ENCODE measurements at places on chromosomes 5 and 9.

DNA sequence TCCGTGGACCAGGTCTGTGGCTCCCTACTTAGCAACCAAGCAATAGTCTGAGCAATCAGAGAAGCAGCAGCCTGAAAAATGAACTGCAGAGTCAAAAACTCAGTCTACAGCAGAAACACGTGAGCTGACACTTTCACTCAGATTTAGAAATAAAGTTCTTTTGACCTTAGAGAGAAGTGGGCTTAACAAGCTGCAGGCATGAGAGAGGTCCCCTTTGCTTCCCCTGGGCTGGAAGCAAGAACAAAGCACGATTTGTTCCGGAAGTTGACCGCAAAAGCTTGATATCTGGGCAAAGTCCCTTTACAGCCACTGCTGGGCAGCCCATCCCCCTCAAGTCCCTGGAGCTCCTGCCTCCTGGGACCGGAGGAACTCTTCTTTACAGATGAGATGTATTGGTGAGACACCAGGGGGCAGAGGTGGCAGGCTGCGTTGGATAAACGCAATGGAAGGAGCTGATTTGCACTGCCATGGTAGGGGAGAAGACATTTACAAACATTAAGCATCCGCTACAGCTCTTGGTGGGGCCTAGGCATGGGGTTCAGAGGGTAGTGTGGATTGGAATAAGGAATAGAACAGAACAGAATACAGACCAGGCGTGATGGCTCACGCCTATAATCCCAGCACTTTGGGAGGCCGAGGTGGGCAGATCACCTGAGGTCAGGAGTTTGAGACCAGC is 5.8 kb upstream of the SOWAHA start:
- DNase-seq = no peak

GRCh38 chr5:3606121-3606831 is 10.6 kb downstream of the IRX1 start:
- DNase-seq = no peak

- DNase-seq = no peak
Observed at GRCh38 chr5:449151-449550, 6.2 kb downstream of the EXOC3 start.

DNA sequence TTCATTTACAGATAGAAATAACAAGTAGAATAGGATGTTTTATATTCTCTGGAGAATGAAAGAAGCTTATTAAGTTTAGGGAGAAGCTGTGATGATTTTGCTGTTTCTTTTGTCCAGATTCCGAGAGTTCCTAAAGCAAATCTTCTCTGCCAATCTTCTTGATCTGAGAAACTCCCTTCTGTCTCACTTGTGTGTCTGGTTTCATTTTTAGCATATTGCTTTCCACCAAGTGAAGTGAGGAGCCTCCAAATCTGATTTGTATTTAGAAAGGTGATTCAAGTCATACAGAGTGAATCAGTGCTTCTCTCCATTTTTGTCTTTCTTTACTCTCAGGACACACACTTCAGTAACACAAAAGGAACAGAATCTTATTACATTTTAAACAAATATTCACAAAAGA is 48.4 kb downstream of the STX17 start:
- DNase-seq = no peak

DNA sequence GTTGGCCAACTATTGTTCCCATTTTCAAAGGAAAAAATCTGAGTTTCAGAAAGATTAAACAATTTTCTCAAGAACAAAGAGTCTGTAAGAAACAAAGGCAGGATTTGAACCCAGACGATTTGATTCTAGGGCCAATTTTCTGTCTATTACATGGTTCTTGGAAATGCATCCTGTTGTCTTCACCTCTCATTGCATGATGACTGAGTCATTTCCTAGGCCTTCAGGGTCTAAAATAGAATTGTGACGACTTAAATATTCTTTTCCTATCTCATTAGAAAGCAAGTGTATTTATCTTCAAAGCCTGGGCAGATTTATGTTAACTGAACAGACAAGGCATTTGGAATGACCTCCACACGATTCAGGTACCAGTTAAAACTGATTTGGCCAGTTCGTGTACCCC is 512.9 kb downstream of the NTRK2 start:
- DNase-seq = no peak

DNA sequence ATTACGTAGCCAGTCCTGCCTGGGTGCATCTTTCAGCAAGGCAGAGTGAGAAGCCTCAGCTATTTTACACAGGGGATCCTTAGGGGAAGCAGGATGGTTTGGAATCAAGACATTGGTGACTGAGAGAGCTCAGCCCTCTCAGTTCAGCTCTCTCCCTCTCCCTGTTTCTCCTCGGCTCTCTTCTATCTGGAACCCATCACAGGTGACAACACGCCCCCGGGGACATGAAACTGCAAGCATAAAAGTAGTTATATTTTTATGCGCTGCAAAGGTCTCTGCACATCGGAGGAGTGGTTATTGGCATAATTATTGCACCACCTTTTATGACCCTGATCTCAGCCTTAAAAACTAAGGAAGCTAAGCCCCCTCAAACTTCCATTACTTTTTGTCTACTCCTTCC is 14.2 kb downstream of the TMOD1 start:
- DNase-seq = no peak

- DNase-seq = no peak
Observed at GRCh38 chr5:137708796-137709559, 26.9 kb downstream of the KLHL3 start.

- DNase-seq = no peak
Observed at GRCh38 chr5:172527559-172527958, 73.2 kb upstream of the SH3PXD2B start.

GRCh38 chr5:50553560-50553984 is 112.5 kb upstream of the EMB start:
- DNase-seq = no peak

DNA sequence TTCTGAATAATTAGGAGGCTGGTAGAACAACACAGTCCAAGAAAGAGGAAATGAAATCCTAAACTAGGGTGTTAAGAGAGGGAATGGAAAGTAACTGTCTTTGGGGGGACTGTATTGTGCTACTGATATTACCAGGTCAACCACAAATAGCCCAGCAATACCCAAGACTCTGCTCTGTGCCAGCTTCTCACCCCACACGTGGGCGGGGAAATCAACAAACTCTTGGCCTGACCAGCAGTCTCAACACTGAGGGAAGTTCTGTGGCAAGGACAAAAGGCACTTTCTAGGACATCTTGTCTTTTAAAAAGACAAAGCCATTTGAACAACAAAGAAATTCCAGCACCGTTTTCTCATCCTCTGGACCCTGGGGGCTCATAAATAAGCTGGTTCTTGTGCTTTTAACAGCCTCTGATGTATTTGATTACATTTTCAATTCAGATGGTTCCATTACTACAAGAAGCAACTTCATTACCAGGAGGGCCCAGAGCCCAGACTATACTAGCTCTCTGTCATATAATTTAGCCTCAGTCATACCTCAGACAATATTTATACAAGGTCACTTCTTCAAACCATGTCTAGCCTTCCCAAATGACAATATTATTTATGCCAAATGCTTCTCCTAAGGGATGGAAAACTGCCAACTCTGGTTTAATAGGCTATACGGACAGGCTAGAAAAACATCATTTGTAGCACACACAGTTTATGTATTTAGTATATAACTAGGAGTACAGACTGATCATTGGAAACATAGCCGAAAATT is 297.8 kb downstream of the CWC27 start:
- no peak for DNase-seq

- no peak for DNase-seq
Observed at GRCh38 chr9:129291041-129291501, 113.0 kb upstream of the IER5L start.

GRCh38 chr9:97954550-97954989 is 16.6 kb upstream of the HEMGN start:
- peak; percentile 13 for DNase-seq

GRCh38 chr9:113417370-113417769 is 6.8 kb downstream of the C9orf43 start:
- no peak for DNase-seq

- DNase-seq = no peak
Observed at GRCh38 chr5:132915681-132916080, 42.2 kb downstream of the LEAP2 start.

DNA sequence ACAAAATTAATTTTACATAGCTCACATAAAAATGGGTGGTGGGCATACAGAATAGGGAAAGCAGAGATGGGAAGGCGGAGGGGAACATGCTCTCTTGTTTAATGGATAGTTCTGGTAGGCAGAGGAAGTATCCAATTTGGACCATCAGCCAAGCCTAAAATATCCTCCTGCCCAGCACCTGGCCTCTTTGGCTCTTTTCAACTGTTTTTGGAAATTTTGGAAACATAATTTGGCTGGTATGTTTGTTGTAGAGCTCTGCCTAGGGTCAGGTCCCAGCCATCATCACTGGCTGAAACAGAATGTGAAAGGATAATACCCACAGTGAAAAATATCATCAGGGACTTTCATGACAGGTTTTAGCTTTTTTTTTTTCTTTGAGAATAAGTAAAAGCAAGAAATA is 467.3 kb upstream of the DMAC1 start:
- DNase-seq = no peak

DNA sequence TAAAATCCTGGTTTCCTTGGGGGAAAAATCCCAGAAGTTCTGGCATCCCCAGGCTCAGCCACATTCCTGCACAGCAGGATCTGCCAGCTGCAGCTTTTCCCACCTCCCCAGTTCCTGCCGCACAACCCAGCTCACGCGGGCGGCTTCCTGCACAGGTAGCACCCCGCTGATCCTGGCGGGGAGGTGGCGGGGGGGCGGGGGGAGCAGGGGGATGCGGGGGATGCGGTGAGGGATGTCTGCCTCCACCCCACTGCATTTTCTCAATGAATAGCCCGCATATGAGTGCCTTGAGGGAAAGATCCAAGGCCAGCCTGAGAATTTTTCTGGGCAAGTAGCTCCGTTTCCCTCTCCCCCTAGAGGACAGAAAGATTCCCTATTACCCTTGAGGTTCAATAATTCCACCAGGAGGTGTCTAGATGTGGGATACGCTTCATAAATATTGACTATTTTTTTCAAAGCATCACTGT is 21.1 kb downstream of the GFPT2 start:
- DNase-seq = no peak

DNA sequence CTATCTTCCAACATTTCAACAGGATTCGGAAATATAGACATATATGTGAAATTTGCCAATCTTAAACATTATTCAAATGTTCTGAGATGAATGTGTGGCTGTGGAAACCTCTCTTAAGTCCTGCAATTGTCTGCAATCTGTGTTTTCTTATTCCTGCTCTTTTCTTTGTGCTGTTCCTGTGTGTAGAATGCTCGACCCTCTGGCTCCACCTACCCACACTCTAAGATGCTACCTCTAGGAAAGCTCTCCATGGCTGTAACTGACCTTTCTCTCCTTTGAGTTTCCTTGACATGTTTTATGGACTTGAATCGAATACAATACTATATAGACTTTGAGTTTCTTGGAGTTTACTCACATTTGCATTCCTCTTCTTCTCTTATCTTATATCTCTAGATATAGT is 120.6 kb upstream of the ASTN2 start:
- no peak for DNase-seq

DNA sequence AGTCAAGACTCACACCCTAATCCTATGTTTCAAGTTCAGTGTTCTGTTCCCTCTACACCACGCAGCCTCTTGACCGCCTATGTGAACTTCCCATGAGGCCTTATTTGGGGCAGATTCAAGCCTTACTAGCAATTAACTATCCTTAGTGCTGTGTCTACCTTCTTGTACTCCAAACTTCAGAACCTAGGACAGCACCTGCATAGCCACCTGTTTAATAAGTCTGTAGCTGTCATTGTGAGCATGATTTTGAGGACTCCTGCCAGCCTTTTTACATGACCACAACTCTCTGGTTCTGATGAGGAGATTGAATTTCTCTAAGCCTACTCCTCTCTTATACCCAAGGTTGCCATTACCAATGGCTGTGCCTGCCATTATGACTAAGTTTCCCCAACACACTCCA is 50.8 kb upstream of the PCSK1 start:
- no peak for DNase-seq

- no peak for DNase-seq
Observed at GRCh38 chr9:137432687-137433348, 8.3 kb downstream of the ENTPD8 start.

GRCh38 chr5:32707418-32707997 is 3.6 kb upstream of the NPR3 start:
- DNase-seq = no peak

DNA sequence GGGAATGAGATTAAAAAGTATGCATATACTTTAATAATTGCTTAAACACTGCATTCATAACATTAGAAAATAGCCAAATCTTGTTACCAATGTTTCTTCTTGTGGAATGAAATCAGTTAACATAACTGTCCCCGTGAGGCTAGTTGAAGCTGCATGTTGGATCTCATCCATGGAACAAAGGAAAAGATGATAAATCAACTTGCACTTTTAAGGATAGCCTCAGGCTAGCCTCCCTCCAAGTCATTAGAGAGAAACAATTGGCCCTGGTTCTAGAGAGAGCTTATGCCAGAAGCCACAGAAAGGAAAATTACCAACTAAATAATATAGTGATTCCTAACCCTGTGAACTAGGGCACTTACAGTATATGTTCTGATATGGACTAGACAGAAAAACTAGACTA is 66.9 kb downstream of the GRIN3A start:
- DNase-seq = no peak

DNA sequence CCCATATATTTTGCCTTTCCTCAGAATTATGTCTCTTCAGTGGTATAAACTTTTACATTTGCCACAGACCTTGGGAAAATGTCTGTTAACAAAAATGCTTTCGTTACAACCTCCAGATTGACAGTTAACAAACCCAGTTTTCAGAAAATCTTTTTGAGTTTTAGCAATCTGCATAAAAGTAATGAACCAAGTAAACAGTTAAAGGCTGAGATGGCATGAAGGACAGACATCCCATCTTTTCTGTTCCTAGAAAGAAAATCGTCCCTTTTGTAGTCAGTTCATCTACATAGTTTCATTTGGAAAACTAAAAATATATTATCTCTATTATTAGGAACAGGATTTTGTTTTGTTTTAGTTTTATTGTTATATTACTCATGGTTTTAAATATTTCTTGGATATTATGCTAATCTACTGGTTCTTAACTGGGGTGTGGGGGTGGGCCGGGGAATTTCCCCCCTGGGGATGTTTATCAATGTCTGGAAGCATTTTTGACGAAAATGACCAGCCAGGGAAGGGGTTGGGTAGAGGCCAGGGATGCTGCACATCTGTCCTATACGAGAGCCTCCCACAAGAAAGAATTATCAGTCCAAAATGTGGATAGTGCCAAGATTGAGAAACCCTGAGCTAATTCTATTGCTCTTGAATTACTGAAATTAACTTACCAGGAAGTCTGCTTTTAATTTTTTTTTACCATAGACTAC is 11.9 kb downstream of the FYB1 start:
- DNase-seq = no peak

- no peak for DNase-seq
Observed at GRCh38 chr5:10467281-10468198, 25.9 kb downstream of the ROPN1L start.

DNA sequence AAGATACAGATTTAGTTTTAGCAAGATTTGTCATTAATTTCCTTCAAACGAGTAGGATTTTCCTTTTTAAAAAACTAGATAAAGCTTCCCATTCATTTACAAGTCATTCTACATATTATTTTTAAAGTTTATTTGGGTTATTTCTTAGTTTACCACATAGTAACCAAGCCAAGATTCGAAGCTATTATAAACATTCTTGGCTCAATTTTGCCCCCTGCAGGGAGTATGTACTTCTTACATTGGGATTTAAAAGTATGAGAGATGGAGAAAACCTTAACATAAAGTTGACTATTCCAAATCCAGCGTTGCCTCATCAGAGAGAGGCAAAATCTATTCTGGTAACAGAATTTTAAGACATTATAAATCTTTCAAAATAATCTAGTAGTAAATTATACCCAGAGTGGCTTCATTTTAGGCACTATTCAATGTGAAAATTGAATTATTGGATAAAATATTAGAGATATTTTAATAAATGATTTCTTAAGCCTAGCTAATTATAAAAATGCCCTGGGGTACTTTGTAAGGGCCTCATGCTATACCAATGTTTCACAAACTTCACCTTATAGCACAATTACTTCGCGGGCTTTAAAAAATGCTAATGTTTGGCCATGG is 39.1 kb downstream of the FBN2 start:
- DNase-seq = no peak
